Stimulated activated CD8-positive, alpha-beta memory T cell treated with anti-CD3 and anti-CD28 coated beads, Interleukin-2, amount 100 ng/mL, for 1 hour (primary cell): ENCODE measurements at places on chromosomes 2 and 18.

DNA sequence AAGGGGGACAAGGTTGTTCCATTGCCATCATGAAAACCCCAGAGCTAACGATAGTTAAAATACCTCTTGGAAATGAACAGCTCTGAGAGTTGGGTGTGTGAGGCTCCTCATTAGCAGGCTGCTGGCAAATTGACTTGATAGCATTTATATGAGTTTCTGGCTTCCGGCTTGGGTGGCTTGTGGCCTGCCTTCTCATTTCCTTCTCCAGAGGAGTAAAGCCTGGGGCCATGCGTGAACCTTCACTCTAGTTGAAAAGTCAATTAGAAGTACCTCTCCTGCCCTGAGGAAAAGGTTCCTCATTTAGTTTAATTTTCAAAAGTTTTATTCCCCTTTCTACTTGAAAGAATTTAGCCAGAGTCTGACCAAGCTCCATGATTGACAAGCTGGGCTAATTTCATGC, 67.1 kb downstream of the MGAT5 start:
- no peak for DNase-seq

DNA sequence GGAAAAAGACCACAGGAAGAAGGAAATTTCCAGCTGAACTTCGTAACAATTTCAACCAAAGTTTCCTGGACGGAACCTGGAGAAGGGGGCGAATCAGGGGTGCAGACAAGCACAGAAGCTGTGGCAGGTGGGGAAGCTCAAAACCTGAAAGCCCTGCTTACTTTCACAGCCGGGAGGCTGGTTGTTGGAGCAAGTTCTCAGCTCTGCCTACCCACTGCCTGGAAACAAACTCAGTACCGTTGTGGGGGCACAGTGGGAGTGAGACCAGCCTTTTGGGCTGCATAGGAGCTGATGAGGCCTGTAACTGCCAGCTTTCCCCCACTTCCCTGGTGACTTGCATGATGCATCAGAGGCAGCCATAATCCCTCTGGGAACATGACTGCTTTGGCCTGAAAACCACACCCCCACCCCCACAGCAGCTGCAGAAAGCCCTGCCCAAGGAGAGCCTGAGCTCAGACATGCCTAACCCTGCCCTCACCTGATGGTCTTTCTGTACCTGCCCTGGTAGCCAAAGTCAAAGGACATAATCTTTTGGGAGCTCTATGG, 207.0 kb upstream of the VWC2L start:
- no peak for DNase-seq

- DNase-seq: no peak
These were observed 321.5 kb downstream of the SLC8A1 start for GRCh38 chr2:40130251-40130994.

- DNase-seq: no peak
These were observed 53.0 kb upstream of the ALPP start for GRCh38 chr2:232325324-232326273.

GRCh38 chr2:129059476-129059875, 740.8 kb upstream of the HS6ST1 start:
- DNase-seq: no peak

DNA sequence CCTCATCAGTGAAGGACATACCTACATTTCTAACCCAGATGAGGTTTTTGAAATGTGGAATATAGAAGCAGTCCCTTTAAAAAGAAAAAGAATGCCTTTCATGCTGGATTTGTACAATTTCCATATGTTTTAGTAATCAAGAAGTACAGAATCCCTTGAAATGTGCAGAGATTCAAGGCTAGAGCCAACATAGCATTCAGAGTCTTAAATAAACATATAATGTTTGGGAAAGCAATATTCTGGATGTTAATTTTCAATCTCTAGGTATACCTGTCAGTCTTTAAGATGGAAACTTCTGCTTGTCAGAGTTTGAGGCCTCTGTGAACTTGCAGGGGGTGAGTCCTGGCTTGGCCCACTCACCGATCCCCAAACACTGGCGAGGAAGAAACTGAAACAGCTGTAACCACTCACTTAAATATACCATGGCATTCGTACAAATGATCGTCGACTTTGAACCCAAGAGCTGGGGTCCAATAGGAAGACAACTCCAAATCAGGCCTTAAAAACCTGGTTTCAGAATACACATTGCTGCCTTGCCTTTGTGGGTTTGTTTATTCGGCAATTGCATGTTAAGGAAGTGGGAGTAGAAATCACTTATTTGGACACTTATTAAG, 132.8 kb upstream of the NCK2 start:
- DNase-seq: no peak

DNA sequence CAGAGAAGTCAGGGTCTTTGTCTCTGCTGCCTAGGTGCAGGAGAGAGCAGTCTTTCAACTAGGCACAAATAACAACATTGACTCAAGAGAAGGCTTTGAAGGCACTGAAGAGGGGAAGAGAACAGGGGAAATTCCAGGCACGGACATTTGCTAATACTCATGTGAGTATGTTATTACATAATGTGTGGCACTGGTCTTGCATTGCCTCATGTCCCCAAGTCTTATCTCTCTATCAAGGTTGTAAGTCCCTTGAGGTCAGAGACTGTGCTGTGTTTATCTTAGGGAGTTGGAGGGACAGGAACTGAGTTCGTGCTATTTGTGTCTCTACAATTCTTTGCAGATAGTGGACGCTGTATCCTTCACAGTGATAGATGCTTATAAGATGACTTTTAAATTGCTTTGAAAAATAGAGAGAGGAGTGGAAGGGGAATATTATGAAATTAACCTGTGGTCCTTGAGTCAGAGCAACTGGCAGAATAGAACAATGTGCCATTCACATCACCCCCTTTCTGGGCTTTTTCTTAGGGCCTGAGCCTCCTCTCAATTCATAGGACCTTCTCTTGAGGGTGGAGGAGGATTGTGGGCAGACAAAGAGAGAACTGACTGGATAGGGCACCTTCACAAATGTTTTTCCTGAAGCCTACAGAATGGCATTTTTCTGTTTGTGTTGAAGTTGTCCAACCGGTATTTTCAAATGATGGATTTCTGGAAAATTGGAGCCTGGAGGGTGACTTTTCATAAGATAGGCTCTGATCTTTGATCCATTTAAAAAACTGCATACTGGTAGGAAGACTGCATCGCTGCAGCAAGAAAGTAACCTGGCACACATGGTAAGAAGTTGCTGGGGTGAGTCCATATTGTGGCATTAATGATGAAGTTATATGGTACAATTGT, 96.6 kb upstream of the CXCR4 start:
- no peak for DNase-seq

GRCh38 chr18:26863921-26864497, 1.5 kb downstream of the AQP4 start:
- no peak for DNase-seq

GRCh38 chr18:58455314-58456188, 173.3 kb downstream of the ALPK2 start:
- DNase-seq: no peak

GRCh38 chr2:128322715-128323554, 4.3 kb upstream of the HS6ST1 start:
- DNase-seq: no peak

DNA sequence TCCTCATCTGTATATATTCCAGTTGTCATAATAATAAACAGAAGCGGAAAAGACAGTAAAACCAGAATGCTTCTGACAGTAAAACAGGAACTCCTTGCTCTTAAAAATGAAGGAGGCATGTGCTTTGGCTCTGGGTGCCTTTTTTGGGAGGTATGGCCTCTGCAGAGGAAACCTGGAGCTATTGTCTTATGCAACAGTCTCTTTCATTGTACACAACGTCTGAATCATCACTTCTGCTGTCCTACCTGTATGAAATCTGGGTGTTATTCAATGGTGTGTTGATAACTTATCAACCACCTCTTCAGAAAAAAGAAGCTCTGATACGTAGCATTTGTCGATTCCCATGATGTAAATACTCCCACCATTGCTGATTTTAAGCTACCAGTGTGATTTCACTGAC, 64.8 kb downstream of the CDCA7 start:
- DNase-seq: no peak

GRCh38 chr2:202680512-202680911, 45.7 kb downstream of the FAM117B start:
- no peak for DNase-seq

GRCh38 chr2:202221873-202222272, 16.5 kb downstream of the SUMO1 start:
- no peak for DNase-seq

DNA sequence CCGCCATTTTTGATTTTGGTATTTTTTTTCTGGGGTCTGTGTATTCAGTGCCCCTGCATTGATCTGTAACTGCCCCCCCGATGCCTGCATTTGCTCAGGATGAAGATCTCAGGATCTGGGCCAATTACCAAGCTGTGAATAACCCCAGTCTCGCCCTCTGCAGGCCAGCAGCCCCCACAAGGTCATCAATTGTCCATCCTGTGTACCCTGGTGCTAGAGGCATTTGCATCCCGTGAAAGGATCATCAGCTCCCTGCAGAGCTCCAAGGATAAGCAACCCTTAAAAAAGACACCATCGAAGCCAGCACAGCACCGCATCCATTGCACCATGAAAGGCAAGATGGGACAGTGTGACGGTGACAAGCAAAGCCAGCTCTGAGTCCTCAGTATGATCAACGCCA, 154.1 kb upstream of the KLHL29 start:
- no peak for DNase-seq

GRCh38 chr2:73528688-73529087, 113.5 kb downstream of the NAT8 start:
- DNase-seq: no peak

DNA sequence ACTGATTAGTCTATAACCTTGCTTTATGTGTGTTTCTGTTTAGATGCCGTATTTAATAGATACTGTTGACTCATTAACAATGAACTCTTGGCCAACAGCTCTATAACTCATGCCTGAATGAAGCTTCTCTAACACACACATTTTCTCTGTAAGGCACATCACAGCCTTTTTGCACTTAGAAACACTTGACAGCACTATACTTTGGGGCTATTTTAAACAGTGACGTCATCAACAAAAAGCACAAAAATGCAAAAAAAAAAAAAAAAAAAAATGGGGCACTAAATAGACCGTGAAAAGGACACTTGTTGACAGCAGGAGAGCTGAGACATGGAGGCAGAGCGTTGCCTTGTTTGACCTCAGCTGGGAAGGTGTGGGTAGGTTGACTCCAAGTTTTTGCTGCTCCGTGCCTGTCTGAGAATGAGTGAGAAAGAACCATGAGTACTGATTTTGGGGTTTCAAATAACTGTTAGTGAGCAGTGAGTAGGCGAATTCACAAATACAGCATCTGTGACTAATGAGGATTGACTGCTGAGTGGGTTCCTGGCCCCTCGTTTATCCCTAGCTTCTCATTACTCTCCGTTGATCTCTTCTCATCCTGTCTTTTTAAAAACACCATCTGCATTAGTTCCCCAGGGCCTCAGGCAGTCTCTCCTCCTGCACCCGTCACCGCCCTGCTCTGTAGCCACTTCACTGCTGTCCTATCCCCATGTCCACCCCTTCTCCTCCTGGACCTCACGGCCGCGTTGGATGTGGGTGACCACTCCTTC, 24.4 kb downstream of the SPP2 start:
- no peak for DNase-seq

DNA sequence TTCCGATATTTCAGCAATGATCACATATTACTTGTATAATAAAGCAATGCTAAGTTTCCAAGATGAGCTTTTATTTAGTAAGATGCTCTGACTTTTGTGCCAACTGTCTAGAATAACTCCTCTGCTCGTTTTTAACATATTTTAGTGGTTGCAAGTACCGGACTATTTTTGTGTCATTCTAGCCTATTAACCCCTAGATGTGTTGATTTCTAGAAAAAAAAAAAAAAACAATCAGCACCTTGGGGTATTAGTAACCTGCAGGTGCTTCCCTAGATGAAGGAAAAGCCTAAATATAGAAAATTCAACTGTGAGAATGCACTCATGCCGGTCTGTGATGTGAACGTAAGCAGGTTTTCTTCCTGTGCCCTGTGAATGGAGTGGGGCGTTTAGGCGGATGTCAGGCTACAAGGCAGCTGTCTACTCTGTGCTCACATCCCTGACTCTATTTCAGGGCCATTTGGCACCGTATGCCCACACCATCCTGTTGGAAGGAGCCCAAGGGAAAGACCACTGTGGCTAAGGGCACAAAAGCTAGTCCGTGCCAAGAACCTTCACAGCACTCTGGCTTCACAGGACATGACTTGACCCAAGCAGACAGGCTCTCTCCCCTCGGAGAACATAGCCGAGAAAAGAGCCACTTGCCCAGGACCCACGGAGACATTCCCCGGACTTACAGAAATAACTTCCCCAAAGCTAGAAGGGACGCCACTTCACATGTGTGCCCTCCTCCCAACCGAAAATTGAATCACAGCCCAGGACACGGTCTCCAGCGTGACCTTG, 60.9 kb upstream of the AGAP1 start:
- no peak for DNase-seq

GRCh38 chr18:35185771-35186170, 55.1 kb upstream of the ZNF397 start:
- no peak for DNase-seq

DNA sequence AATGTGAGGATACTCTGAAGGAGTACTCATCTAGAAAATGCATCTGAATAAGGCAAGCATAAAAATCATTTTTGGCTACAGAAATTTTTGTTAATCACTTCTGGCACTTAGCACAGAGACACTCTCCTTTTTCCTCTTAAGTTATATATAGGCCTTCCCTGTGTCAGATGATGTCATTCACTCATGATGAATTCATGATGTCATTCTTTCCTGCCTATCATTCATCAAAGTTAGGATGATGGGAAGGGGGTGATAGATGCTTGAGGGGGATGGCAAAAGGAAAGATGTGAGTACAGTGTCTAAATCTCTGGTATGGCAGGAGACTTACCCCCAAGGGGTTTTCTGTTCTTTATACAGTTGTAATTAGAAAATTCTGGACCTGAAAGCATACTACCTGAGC, 42.0 kb downstream of the MAP3K20 start:
- no peak for DNase-seq

DNA sequence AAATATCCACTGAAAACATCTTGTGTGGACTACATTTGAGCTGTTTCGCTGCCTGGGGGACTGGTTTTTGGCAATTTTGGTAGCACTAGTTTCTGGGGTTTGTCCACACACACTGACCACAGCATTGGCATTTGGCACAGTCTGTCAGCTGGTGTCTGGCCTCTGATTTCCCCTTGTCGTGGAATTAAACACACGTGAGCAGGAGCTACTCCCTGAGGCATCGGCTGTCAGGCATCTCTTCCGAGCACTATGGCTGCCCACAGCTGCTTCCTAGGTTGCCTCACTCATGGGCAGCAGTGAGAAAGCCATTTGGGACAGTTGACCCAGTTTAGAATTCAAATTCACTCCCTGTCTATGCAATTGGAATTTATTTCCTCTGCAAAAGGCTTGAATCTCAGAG, 46.8 kb upstream of the FZD5 start:
- DNase-seq: no peak

DNA sequence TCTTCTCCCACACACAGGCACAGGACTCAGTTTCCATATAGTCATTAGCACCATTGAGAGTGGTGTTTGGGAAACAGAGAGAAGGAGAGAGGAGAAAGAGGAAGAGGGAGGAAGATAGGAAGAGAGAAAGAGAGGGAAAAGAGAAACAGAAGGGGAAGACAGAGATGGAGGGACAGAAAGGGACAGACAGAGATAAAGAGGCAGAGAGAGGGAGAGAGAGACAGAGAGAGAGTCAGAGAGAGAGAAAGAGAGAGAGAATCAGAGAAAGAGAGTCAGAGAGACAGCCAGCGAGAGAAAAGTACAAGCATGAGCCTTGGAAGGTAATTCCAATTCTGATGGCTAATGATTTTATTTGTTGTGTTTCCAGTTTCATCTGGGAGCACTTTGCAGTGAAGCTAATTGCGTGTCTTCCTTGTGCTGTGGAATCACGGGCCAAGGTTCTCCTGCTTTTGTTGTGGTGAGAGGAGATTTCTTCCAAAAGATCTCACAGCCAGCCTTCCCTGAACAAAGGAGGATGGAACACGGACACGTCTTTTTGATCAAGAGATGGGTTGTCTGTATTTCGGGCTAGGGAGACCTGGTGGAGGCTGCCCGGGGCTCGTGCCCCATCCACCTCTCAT, 153.6 kb upstream of the TWIST2 start:
- no peak for DNase-seq
